H4 (cell line): ENCODE measurements at places on chromosomes 4 and X. TPM values are rescaled to one million over a fixed set of nuclear protein-coding genes. Genes with fewer than 3 reads are reported as not detected.

RRH gene
- total RNA-seq, result not detected in 2 replicates

GIMD1 gene
- not detected in 2 replicates for total RNA-seq

PDGFC gene
- total RNA-seq, result 21.7 and 22.5 TPM in 2 replicates

- no peak for DNase-seq
Observed at GRCh38 chr4:113950207-113950606, 29.2 kb downstream of the ARSJ start.

GRCh38 chr4:1472911-1473518 lies 66.8 kb upstream of the NKX1-1 start:
- no peak for DNase-seq

DNA sequence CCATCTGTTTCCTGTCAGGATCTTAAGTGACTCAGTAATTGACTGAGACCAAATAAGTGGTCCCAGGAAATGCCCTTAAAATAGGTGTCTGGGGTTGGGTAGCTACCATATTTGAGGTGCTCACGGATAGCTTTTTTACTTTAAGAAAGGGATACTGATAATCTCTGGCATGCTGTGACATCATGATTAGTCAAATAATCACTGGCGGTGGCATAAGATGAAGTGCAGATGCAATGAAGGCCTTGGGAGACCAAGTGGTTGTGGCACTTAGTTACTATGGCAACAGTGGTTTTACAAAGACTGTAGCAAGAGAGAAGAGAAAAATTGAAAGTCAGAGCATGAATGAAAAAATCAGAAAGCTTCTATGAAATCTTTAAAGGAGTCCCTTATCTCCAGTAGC lies 114.5 kb upstream of the SLIT2 start:
- DNase-seq, result no peak

- DNase-seq, result no peak
Observed at GRCh38 chr4:14928035-14928434, 74.2 kb upstream of the CPEB2 start.
